ENCODE measurements at places on chromosomes 1 and 21.
A peak's percentile ranks its signal among the peaks of the same experiment; 100 is the strongest.

DNA sequence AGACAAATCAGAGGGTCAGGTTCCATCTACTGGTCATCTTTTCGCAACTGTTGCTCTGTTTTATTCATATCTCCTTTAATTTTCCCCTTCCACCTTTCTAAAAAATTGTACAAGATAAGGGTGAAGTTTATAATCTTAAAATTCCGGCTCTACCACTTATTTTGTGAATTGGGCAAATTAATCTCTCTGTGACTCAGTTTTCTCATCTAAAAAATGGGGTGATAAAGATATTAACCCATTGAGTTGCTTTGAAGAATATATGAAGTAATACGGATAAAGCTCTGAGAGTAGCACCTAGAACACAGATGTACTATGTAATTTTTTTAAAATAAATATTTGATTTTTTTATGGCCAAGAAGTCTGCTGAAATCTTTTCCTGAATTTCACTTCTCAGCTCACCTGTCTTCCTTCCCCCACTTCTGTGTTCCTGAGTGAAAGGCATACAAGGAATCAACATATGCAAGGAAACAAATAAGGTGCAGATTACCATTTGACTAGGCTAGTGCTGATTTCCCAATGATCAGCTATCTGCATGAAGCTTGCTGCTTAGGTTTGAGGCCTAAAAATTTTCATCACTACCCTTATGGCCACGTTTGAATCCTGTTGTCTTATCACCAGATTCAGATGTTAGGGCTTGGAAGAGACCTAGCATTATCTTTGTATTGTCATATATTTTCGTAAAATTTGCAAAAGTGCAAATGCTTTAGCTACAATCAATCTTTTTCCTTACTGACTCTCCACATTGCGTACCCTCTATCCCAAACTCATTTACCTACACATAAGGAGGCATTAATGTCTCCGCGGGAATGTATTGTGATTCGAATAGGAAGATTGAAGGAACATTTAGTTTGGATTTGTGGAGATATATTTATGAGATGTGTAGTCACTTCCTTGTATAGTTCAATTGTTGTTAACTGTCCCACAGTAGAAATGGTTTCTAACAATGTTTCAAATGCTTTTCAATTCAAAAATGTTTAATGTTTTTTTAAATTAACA, 718.3 kb upstream of the PTBP2 start:
- no peak for DNase-seq

DNA sequence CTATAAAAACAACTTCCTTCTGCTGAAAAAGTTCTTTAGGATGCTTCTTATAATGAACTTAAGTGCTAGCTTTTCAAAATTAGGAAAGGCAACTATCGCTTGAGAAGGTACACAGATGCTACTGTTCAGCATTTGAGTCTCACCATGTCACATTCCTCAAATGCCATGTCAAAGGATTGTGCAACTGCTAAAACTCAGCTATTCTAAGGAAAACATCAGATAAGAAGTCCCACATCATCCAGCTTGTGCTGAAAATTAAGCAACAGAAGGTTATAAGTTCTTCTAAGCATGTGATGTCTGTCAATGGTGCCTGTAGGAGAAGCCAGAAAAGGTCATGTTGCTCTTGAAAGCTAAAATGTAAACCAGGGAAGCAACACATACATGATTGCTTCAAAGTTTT, 36.5 kb downstream of the MCOLN2 start:
- no peak for DNase-seq

- peak; percentile 34 for DNase-seq
Measured at GRCh38 chr1:110872745-110873720, at the start of gene CD53. Gene CD53 (plus strand): TSS chr1:110873148. CDS start chr1:110891409, 18,261 bp downstream.

DNA sequence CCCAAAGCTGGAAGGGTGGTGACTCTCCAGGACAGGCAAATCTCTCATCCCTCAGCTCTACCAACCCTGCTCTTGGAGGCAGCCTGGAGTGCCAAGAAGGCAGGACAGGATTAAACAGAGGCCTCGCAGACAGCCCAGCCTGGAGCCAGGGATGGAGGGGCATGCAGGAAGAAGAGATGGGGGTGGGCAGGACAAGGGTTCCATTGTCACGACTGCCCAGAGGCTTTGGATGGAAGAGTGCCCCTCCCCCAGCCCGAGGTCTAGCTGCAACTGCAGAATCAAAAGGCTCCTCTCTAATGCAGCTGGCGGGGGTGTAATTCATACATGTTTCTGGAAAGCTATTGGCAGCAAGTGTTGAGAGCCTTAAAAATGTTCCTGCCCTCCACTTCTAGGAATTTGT, 8.8 kb downstream of the RAB7B start:
- DNase-seq = no peak

DNA sequence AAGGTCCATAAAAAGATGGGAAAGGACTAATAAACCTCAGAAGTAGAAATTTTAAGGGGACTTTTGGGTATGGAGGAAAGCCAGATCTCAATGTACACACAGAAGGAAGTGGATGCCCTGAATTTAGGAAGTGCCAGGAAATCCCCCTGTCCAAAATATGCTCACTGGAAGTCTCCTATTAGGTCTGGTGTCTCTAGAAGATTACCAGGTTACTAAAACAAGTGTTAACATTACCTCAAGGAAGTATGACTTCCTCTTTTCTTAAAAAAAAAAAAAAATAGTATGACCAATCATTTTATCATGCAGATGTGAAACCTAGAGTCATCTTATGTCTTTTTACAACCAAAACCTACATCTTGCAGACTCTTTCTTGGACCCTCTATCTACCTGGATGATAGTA, 30.7 kb downstream of the CD58 start:
- no peak for DNase-seq

GRCh38 chr1:24341260-24341659, 22.1 kb downstream of the GRHL3 start:
- DNase-seq = no peak

DNA sequence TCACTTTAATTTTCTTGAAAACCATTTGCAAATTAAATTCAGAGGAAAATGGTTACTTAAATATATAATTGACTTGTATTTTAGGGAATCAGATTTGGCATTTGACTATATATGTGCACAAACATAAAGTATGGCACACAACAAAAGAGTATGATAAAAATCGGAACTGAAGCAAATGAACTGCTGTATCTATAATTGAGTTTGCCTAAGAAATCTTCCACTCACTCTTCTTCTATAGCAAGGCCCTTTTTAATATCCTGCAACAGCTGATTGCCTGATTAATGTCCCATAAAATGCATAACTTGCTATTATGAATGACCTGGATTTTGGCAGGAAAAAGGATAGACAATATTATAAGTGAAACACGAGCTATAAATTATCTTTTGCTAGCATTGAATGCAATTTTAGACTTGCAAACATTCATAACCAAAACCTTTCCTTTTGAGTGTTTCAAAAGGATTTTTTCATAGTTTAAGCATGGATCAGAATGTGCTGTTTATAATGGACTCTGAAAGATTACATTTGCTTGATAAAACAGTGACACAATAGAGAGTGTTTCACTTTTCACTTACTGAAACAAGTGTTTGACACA, 2204.3 kb downstream of the MRPL39 start:
- no peak for DNase-seq
